Stimulated activated CD8-positive, alpha-beta memory T cell treated with anti-CD3 and anti-CD28 coated beads, Interleukin-2, amount 100 ng/mL, for 1 hour (primary cell): ENCODE measurements at places on chromosomes 1 and 21.

- no peak for DNase-seq
Observed at GRCh38 chr1:53176452-53177208, 20.0 kb upstream of the CPT2 start.

DNA sequence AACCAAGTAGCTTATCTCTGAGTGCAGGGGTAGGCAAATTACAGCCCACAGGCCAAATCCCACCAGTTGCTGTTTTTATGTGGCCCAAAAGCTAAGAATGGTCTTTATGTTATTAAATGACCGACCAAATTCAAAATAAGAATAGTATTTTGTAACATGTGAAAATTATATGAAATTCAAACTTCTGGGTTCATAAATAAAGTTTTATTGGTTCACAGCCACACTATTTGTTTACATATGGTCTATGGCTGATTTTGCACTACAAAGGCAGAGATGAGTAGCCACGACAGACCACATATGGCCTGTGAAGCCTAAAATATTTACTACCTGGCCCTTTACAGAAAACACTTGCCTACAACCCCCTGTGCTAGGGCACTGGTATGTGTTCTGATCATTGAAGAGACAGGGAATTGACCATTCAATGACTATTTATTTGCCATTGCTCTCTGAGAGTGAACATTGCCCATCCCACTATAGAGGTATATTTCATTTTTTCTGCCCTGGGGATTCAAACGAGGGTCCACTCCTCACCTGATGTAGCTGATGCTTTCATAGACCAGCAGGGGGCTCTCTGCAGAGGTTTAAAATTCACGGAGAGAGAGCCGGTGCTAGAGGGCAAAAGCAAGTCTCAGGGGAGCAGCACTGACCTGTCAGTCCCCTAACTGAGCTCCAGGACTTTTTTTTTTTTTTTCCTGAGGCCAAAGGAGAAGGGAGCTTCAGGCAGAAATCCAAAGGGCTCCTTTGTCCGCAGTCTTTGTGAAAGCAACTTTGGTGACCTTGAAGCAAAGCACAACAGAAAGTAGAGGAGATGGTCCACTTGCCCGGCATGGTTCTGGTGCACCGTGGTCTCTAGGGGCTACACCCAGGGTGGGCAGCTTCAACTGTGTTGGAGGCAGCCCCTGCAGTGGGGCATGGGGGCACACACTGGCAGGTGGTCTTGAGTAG lies 7.3 kb upstream of the GNL2 start:
- no peak for DNase-seq

DNA sequence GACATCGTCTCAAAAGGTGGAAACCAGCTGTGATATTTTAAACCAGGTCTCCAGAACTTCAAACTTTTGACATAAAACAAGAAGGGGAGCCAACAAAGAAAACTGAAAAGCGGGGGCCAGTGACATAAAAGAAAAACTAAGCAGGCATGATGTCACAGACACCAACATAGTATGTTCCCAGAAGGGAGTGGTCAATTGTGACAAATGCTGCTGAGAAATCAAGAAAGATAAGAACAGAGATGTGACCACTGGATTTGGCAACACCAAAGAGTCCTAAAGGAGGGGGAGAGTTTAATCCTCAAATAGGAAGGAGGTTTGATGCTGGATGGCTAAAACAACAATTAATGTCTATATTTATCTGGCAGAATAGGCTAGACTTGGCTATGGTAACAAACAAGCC lies 2.3 kb upstream of the RNF19B start:
- no peak for DNase-seq

GRCh38 chr1:200415789-200416593 lies 6.2 kb upstream of the ZNF281 start:
- no peak for DNase-seq

- no peak for DNase-seq
Observed at GRCh38 chr1:229843627-229844238, 217.7 kb downstream of the URB2 start.

DNA sequence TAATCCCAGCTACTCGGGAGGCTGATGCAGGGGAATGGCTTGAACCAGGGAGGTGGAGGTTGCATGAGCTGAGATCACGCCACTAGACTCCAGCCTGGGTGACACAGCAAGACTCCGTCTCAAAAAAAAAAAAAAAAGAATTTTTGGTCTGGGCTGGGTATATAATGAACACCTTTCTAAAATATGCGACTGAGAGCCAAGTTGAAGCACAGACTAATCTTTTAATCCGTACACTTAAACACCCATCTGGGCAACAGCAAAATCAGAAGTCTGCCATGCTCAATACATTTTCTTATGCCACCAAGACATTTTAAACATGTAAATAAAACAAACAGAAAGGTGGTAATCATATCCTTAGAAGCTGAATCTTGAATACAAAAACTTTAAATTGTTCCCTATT lies 31.6 kb upstream of the ABCB10 start:
- no peak for DNase-seq

GRCh38 chr1:47660622-47661021 lies 222.8 kb downstream of the FOXD2 start:
- DNase-seq: no peak

- DNase-seq: no peak
Observed at GRCh38 chr1:209095627-209096595, 487.6 kb upstream of the CAMK1G start.

GRCh38 chr1:203172184-203173010 lies 3.2 kb downstream of the MYBPH start:
- no peak for DNase-seq

DNA sequence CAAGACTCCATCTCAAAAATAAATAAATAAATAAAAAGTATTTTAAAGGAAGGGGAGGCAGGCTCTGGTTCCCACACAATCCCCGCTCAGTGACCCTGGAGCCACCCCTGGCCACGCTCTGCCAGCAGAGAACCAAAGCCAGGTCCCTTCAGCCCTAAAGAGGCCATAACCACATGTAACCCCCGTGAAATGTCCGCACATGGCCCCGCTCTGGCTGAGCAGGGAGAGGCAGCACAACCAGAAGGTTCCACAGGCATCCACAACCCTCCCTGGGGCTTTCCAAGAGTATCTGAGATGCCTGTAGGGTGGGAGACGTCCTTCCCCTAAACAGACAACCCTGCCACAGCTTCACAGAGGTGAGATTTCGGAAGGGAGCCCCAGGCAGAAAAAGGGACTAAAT lies 1.4 kb upstream of the ARF1 start:
- DNase-seq: no peak

- DNase-seq: no peak
Observed at GRCh38 chr1:84401156-84401555, 2.9 kb downstream of the DNASE2B start.

DNA sequence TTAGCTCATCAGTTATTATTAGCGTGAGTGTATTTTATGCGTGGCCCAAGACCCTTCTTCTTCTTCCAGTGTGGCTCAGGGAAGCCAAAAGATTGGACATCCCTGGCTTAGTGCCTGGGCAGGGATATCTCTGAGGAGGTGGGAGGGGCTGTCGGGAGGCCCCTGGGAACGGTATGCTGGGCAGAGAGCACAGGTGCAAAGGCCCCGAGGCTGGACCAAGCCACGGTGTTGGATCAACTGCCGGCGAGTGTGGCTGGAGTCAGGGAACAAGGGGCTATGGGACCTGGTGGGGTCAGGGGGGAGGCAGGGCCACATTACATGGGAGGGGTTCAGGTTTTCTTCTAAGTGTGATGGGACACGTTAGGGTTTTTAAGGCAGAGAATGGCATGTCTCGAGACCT lies 62.7 kb downstream of the FHAD1 start:
- no peak for DNase-seq

DNA sequence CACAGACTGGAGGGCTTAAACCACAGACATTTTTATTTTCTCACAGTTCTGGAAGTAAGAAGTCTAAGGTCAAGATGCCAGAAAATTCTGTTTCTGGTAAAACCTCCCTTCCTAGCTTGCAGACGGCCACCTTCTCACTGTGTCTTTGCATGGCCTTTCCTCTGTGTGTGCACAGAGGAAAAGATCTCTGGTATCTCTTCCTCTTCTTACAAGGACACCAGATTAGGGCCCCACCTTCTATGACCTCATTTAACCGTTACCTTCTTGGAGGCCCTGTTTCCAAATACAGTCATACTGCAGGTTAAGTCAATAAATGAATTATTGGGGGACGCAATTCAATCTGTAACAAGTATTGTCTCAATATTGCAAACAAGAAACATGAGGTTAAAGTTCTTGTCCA lies 63.0 kb upstream of the PRDX6 start:
- DNase-seq: no peak

DNA sequence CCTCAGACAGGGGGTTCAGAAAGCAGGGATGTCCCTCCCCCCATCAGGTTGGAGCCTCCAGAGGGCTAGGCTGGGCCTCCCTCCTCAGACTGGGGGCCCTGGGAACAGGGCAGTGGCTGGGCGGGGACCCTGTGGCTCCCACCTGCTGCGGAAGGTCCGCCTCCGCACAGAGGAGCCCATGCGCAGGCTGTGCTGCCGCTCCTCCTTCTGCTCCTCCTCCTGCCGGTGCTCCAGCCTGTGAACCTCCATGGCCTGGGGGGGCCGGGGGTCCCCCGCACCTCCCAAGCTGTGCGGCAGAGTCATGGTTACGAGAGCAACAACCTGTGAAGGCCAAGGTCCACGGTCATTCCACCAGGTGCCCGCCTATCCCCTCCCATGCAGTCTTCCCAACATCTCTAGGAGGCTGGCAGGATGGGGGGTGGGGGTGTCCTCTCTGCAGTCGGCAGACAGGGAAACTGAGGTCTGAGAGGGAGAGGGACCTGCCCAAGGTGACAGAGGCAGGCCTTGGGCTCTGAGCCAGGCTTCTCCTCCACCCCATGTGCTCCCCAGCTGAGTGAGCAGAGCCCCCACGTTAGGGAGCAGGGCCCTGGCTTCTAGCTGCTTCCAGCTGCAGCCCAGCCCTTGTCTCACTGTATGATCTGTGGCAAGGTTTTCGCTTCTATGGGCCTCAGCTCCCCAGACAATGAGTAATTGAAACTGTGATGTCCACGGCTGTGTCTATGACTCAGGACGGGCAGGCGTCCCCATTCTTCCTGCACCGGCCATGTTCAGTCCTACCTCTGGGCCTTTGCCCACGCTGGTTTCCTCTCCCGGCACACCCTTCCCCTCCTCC lies 3.4 kb downstream of the MYOM3 start:
- no peak for DNase-seq

DNA sequence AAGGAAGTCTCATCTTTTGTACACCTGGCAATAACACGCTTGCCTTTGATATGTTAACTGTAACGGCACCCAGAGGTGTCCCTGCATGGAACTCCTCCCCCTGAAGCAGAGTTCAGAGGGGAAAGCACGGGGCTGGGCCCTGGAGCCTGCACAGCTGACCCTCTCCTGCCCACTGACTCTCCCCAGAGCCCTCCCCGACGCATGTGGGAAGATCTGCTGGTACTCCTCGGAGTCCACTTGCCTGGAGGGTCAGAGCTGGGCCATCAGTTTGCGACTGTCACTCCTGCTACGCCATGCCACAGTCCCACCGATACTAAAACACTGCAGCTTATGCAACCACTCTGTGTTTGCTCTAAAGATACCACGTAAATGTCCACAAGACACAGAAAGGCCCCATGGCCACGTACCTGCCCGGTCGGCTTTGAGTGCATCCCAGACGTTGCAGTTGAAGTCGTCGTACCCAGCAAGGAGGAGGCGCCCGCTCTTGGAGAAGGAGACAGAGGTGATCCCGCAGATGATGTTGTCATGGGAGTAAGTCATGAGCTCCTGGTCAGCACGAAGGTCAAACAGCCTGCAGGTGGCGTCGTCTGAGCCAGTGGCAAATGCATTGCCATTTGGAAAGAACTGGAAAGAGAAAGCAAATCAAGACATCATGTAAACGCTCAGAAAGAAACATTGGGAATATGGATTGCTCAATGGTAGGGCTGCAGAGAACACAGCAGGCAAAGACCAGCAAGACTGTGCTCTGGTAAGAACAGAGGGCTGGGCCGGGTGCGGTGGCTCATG lies 10.6 kb upstream of the NADK start:
- DNase-seq: no peak

GRCh38 chr1:78092643-78093042 lies 46.9 kb downstream of the GIPC2 start:
- DNase-seq: no peak

DNA sequence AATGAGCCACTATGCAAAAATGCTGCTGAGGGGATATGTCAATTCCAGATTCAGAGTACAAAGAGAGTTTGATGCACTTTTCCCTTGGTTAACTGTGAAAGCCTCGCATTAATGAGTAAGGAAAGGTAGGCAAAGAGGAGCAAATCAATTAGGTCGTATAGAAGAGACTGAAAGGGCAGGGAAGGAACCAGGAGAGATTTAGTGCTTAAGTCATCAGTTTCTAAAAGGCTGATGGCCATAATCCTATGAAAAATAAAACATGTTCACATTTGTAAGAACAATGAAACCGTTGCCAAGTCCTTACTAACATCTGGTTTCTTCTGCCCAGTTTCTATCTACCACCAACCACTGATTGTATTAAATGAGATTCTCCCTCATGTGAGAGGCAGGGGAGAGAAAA lies 118.4 kb upstream of the PALMD start:
- DNase-seq: no peak

DNA sequence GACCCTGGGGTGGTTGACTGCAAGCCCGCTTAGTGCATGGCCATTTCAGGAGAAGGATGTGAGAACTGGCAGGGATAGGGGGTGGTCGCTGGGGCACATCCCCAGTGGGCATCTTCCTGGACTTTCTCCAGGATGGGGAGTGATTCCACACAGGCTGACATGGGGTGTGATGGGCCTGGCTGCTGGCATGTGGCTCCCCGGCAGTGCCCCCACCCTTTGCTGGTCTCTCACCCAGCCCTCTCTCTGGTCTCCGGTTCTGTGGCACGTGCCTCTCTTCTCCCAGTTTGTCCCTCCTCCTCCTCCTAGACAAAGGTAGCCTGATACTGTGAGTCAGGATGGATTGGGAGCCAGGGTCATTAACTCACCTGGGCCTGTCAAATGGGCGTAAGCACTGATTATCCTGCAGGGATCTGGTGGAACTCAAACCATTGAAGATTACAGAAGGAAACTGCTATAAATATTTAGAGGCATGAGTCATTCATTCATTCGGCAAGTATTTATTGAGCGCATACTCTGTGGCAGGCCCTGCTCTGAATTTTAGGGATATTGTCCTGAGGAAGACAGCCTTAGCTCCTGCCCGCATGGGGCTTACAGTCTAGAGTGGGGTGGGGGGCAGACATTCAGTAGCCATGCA lies 23.6 kb upstream of the EPS8L3 start:
- no peak for DNase-seq

GRCh38 chr21:44013380-44014088 lies 1.4 kb downstream of the TRAPPC10 start:
- no peak for DNase-seq

GRCh38 chr21:15060543-15061175 lies 4.1 kb downstream of the NRIP1 start:
- DNase-seq: no peak

- no peak for DNase-seq
Observed at GRCh38 chr1:55541296-55541695, 326.1 kb upstream of the USP24 start.
